ENCODE measurements at places on chromosomes 3 and 15. TPM values are rescaled to one million over a fixed set of nuclear protein-coding genes. Genes with fewer than 3 reads are reported as not detected.

DNA sequence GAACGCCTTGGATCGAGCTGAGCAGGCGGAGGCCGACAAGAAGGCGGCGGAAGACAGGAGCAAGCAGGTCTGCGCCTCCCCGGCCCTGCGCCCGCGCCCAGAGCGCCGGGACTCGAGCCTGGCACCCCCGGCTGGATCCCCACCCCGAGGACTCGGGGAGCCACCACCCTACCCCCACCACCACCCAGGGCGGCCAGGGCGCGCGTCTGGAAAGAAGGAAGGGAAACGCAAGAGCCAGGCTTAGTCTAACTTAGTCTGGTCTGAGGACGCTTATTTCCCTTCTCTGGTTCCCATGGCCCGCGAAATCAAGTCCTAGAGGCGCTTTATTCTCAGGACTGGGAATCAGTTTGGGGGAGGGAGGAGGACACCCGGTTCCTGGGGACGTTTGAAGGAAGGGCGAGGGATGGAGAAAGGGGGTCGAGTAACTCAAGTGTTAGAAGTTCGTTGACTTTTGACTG lies 359 bp downstream of the TPM1 start:
- peaks cover 50% of the 10 kb centered on the region for H3K36me3 ChIP-seq
- no peaks in the 10 kb centered on the region for H3K27me3 ChIP-seq
- H3K27ac ChIP-seq = peak overlapping the region; percentile 96
- no peak for DNase-seq
- H3K4me3 ChIP-seq = peak overlapping the region; percentile 99

GRCh38 chr15:81449836-81450474 lies 75.9 kb upstream of the TMC3 start:
- no peaks in the 10 kb centered on the region for H3K4me1 ChIP-seq
- H3K27ac ChIP-seq = no peak overlapping the region
- peaks cover 9% of the 10 kb centered on the region for H3K36me3 ChIP-seq
- H3K4me3 ChIP-seq = no peak overlapping the region
- peaks cover 2% of the 10 kb centered on the region for H3K27me3 ChIP-seq
- no peak for DNase-seq

- peak overlapping the region; percentile 54 for H3K4me3 ChIP-seq
- no peaks in the 10 kb centered on the region for H3K27me3 ChIP-seq
- peaks cover 29% of the 10 kb centered on the region for H3K4me1 ChIP-seq
- DNase-seq = no peak
Observed at GRCh38 chr3:129855170-129855831, 38.2 kb downstream of the TMCC1 start.

DNA sequence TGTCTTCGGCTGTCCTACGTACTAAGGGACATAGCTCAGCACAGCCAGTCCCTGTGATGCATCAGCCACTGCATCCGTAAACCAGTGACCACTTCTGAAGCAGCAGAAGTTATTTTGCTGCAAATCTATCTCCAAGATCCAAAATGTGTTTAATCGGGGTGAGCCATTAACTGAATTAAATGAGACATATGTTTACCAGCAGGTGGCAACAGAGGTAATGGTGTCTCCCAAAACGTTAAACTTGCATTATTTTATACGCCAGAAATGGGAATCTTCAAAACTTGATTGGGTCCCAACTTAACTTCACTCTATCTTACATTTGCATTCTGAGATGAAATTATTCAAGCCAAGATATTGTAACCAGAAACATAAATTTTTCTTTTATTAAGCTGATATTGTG lies 75.3 kb upstream of the BOC start:
- H3K36me3 ChIP-seq = no peaks in the 10 kb centered on the region
- H3K4me1 ChIP-seq = peaks cover 3% of the 10 kb centered on the region
- H3K27me3 ChIP-seq = no peaks in the 10 kb centered on the region
- H3K27ac ChIP-seq = no peak overlapping the region
- H3K4me3 ChIP-seq = no peak overlapping the region

GRCh38 chr15:80106051-80106450 lies 46.6 kb downstream of the ZFAND6 start:
- no peak overlapping the region for H3K27ac ChIP-seq
- DNase-seq = no peak
- no peak overlapping the region for H3K4me3 ChIP-seq
- no peaks in the 10 kb centered on the region for H3K27me3 ChIP-seq
- peaks cover 1% of the 10 kb centered on the region for H3K36me3 ChIP-seq

DNA sequence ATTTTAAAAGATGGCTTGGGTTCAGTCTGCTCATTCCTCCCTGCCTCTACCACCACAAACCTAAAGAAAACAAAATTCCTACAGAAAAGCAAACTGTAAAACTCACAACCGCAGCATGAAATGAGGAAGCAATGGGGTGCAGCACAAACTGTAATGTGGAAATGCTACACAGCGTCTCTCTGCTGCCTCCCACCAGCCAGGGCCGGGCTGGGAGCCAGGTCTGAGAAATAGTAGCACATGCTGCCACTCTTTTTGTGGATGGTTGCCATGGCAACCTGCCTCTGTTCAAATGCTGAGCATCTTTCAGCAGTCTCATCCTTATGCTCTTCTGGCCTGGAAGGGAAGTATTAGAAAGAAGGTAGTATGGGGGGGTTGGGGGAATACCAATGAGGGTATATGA lies 55.4 kb downstream of the EOMES start:
- H3K4me3 ChIP-seq = peak overlapping the region; percentile 14
- H3K27me3 ChIP-seq = no peaks in the 10 kb centered on the region
- peak overlapping the region; percentile 88 for H3K27ac ChIP-seq
- peaks cover 10% of the 10 kb centered on the region for H3K4me1 ChIP-seq

GRCh38 chr3:12280357-12280806 lies 8.5 kb upstream of the PPARG start:
- no peaks in the 10 kb centered on the region for H3K36me3 ChIP-seq
- H3K4me3 ChIP-seq = no peak overlapping the region
- no peaks in the 10 kb centered on the region for H3K4me1 ChIP-seq
- H3K27me3 ChIP-seq = peaks cover 8% of the 10 kb centered on the region
- no peak for DNase-seq
- H3K27ac ChIP-seq = no peak overlapping the region

- H3K4me3 ChIP-seq = no peak overlapping the region
- DNase-seq = no peak
- no peaks in the 10 kb centered on the region for H3K27me3 ChIP-seq
- H3K27ac ChIP-seq = peak overlapping the region; percentile 85
- peaks cover 8% of the 10 kb centered on the region for H3K36me3 ChIP-seq
Observed at GRCh38 chr3:63975723-63976122, 47.6 kb downstream of the PSMD6 start.

DNA sequence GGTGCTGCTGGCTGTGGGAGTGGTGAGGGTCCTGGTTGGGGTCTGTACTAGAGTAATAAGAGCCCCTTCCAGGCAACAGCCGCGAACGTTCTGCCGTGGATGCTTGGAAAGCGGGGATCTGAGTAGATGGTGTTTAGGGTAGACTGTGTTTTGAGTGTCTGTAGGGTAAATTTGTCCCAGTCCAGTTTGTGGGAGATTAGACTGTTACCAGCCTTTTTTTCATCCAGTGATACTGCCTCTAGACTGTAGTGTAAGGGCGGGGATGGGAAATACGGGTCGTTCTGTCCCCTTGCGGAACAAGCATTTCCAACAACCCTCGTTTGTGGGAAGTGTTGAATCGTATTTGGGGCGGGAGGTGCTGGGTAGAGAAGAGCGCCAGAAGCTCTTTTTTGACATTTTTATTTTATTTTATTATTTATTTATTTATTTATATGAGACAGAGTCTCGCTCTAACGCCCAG lies 424 bp downstream of the HAUS2 start:
- DNase-seq = no peak
- H3K4me3 ChIP-seq = peak overlapping the region; percentile 94
- no peaks in the 10 kb centered on the region for H3K27me3 ChIP-seq
- peak overlapping the region; percentile 93 for H3K27ac ChIP-seq
- H3K4me1 ChIP-seq = peaks cover 40% of the 10 kb centered on the region
- peaks cover 7% of the 10 kb centered on the region for H3K36me3 ChIP-seq

DNA sequence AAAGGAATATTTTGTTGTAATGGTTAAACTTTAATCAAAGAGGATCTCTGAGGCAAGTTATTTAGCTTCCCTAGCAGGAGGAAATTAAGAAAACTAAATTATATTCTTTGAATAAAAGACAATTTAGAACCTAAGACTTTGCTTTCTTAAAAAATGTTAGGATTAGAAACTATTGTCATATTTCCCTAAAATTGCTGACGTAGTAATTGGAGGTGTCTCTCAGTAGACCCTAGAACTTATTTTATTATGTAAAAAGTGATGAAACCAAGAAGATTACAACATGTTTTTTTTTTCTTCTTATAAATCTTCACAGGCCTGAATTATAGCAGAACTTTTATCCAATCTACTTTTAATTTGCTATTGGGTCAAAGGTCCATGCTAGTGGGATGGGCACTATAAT lies 363.3 kb upstream of the THRB start:
- H3K4me1 ChIP-seq = peaks cover 6% of the 10 kb centered on the region
- H3K27me3 ChIP-seq = no peaks in the 10 kb centered on the region
- no peak for DNase-seq
- no peaks in the 10 kb centered on the region for H3K36me3 ChIP-seq

DNA sequence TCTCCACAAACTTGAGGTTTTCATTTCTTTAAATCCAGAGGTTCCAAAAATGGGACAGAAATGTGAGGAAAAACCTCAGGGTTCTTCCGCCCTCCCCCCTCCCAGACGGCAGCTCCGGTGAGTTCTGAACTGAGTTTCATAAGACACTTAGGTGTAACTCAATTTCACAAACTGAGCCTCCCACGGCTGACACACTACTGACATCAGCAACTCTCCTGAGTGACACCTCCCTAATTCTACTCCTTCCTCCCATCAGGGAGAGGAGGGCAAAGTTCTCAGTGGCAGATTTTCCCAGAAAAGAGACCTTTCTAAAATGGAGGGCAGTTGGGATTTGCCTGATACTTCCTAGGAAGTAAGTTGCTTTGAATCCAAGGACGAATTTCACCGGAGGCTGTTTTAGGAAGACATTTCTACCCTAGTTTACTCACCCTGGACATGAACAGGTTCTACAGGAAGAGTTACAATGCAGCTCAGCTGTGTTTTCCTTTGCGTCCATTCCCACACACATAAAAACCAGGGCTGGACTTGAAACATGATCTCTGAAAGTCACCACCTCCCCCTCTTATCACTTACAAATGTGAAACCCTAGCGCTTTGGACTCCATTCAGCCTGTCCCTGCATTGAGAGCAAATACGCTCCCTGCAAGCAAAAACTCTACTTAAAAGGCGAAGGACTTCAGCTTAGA lies 78.1 kb upstream of the LMOD3 start:
- H3K27me3 ChIP-seq = no peaks in the 10 kb centered on the region
- DNase-seq = no peak
- peaks cover 13% of the 10 kb centered on the region for H3K4me1 ChIP-seq

DNA sequence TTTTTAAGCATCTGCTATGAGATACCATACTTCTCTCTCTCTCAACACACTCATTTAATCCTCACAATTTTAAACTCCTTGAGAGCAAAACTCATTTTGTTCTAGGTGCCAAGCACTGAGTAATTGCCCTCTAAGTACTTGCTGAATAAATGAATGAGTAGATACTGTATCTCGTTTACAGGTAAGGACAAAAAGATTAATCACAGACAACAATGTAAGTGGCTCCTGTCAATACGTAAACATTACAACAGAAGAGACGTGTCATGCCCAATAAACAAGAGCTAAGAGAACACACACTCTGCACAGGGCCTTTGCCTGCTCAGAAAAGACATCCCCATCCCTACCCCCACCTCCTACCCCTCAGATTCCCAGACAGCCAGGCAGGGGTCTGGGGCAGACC lies 59.8 kb downstream of the CHSY1 start:
- H3K4me3 ChIP-seq = no peak overlapping the region
- no peak for DNase-seq
- no peaks in the 10 kb centered on the region for H3K27me3 ChIP-seq
- H3K4me1 ChIP-seq = peaks cover 65% of the 10 kb centered on the region
- no peaks in the 10 kb centered on the region for H3K36me3 ChIP-seq

- no peak for DNase-seq
- H3K4me1 ChIP-seq = peaks cover 71% of the 10 kb centered on the region
- H3K27ac ChIP-seq = no peak overlapping the region
- H3K27me3 ChIP-seq = no peaks in the 10 kb centered on the region
- no peak overlapping the region for H3K4me3 ChIP-seq
Observed at GRCh38 chr15:39134282-39134681, 446.6 kb upstream of the THBS1 start.

DNA sequence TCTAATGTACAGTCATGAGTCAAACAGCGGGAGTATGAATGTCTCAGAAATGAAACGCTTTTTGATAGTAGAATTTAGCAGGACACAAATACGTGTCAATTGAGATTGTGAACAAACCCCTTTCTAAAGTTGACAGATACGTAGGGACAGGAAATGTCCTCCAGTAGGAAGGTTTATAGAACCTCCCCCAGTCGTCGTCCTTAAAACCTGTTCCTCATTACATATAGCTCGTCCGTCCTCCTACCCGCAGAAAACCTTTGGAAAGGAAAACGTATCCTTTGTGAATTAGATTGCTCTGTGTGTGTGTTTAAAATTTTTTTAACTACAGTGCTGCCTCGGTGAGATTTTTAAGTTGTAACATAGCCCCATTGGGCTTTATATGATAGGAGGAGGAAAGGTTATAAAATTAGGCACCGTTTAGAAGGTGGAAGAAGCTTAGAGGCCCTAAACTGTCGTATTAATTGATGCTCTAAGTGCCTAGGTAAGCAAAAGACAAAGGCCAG lies 4.1 kb downstream of the UBE2E1 start:
- DNase-seq = no peak
- no peaks in the 10 kb centered on the region for H3K27me3 ChIP-seq
- peak overlapping the region; percentile 85 for H3K4me3 ChIP-seq
- H3K4me1 ChIP-seq = peaks cover 60% of the 10 kb centered on the region
- H3K27ac ChIP-seq = peak overlapping the region; percentile 86
- H3K36me3 ChIP-seq = peaks cover 7% of the 10 kb centered on the region

Gene USP50
- total RNA-seq = 0.85 TPM

Gene PLAAT1
- total RNA-seq = 0.80 TPM

Gene CD96
- total RNA-seq = 0.23 TPM

Gene NOX5
- not detected for total RNA-seq

Gene IL5RA
- total RNA-seq = not detected

Data from chondrocyte (in vitro differentiated cells).